ENCODE measurements at places on chromosomes 5 and 9. TPM values are rescaled to one million over a fixed set of nuclear protein-coding genes. Genes with fewer than 3 reads are reported as not detected.

The CCIN gene
- 0.17 TPM for total RNA-seq

DNA sequence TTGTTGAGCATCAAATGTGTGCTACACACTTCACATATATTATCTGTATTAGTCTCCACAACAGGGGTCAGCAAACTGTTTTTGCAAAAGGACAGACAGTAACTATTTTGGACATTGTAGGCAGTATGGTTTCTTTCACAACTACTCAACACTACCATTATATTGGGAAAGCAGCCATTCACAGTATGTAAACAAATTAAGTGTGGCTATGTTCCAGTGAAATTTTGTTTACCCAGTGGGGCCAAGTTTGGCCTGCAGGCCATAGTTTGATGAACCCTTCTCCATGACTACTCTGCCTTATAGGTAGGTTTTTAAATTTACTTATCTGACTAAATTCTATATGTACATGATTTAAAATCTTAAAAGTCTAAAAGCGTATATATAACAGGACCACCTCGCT is 13.0 kb upstream of the FAM151B start:
- no peak for DNase-seq

DNA sequence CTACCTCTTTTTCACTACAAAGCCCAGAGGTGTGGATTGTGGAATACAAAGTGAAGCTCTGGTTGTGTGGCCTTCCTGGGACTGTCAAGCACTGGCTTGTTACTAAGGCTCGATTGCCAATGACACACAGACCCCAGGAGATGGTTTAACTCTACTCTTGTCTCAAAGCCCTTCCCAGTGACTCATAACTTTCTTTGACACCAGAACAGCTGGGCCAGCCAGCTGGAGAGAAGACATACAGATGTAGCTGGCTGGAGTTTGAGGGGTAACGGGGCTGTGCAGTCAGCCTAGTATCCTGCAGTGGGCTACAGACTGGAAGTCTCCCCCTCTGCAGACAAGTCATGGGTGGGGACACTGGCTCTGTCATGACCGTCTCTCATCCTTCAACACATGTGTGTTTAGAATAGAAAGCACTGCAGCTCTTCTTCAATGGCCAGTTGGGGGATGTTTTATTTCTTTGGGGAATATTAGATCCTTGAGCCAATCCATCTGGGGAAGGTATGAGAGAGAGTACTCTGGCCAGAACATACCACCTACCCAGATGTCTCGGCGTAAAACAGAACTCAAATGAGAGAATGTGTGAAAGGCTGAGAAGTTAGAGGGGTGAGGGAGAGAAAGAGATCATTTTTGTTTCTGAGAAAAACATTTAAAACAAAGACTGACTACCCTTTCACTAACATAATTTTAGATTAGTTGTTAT is 53.3 kb downstream of the SEMA6A start:
- no peak for DNase-seq

The EFNA5 gene
- 7.8 TPM for total RNA-seq

The CER1 gene
- total RNA-seq = 1,033 TPM

GRCh38 chr9:118761016-118761790 is 608.0 kb downstream of the BRINP1 start:
- DNase-seq = no peak

DNA sequence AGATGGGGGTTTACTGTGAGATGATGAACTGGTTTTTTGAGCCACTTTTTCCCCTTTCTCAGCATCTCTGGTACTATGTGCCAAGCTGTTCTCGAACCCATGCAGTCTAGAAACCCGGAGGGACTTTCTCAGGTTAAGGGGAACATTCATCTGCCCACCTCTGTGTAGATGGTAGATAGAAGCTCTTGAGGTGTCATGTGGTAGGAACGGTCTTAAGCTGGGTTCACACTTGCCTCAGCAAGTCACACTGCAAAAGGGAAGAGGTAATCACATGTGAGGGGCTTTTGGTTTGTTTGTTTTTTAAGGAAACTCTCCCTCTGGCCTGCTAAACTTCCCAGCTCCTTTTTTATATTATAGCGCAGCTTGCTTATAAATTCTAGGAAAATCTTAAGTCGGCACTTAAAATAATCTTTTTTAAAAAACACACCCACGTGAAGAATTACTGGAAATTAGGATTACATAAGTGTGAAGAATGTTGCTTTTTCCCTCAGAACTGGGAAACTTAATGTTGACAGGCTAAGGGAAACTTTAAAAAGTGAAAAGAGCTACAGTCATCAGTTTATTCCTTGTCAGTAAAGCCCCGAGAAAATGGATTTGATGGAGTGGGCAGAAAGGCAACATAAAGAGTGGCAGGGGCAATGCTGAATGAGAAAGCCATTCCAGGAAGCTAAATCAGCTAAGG is 430.3 kb downstream of the ARHGEF28 start:
- no peak for DNase-seq

GRCh38 chr5:124735169-124735858 is 11.1 kb downstream of the ZNF608 start:
- DNase-seq = peak; percentile 94

- no peak for DNase-seq
Observed at GRCh38 chr9:29659014-29659413, 2085.7 kb upstream of the C9orf72 start.

DNA sequence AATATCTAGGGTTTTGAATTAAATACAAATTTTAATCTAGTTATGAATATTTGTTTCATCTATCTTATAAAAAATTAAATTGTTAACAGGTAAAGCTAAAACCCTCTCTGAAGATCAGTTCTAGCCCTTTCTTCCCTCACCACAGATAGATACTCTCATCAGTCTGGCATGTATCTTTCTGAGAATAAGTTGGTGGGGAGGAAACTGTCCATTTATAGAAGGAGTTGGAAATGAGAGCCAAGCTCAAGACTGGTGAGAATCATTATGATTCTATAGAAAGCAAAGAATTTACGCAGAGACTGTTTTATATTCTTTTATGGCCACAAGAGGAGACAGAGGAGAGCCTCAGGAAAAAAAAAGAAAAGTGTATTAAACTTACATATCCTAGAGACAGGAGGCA is 59.0 kb downstream of the STARD4 start:
- no peak for DNase-seq

DNA sequence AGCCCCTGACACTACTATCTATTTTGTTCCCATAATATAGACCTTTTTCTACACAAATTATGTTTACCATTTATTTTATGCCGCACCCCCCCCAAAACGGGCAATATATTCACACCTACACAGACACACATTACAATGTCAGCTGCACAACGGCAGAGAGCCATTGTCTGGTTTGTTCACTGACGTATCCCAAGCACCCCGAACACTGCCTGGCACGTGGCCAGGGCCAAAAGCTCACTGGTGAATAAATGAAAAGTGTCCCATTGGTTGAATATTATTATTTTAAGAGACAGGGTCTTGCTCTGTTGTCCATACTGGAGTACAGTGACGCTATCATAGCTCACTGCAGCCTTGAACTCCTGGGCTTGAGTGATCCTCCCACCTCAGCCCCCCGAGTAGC is 150.5 kb downstream of the GNAQ start:
- no peak for DNase-seq

- no peak for DNase-seq
Observed at GRCh38 chr9:29183971-29184370, 1610.7 kb upstream of the C9orf72 start.

The SLC25A25 gene
- total RNA-seq = 23.1 TPM

The GALNT10 gene
- 16.3 TPM for total RNA-seq

The BARX1 gene
- total RNA-seq = 79.7 TPM

DNA sequence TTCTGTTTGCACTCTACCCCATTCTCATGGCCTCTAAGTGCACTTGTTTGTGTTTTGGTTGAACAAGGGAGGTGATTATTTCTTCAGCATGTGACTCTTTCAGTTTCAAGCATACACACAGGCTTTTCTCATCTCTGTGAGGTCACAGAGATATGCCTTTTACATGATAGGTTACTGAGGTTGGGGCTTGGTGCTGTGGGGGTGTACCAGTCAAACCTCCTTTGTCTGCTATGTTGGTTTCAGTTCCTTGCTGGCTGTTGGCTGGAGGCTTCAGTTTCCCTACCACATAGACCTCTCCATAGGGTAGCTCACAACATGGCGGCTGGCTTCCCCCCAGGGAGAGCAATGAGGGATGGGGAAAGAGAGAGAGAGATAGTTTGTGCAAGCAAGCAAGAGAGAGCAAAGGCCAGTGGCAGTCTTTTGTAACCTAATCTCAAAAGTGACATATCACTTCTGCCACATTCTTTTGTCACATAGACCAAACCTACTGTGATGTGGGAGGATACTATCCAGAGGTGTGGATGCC is 96.7 kb upstream of the SEMA6A start:
- no peak for DNase-seq

- DNase-seq = no peak
Observed at GRCh38 chr5:95235439-95235982, 49.4 kb downstream of the MCTP1 start.

The CCNI2 gene
- total RNA-seq = 0.07 TPM

Measured in H7 (cell line).